CD4-positive, alpha-beta T cell treated with Interleukin-1 beta for 1 hour (primary cell): ENCODE measurements at places on chromosomes 5 and 9.

GRCh38 chr5:39104221-39104620, 30.0 kb upstream of the RICTOR start:
- DNase-seq = no peak

- DNase-seq = no peak
Measured at GRCh38 chr9:134824583-134824982, 56.0 kb upstream of the FCN2 start.

DNA sequence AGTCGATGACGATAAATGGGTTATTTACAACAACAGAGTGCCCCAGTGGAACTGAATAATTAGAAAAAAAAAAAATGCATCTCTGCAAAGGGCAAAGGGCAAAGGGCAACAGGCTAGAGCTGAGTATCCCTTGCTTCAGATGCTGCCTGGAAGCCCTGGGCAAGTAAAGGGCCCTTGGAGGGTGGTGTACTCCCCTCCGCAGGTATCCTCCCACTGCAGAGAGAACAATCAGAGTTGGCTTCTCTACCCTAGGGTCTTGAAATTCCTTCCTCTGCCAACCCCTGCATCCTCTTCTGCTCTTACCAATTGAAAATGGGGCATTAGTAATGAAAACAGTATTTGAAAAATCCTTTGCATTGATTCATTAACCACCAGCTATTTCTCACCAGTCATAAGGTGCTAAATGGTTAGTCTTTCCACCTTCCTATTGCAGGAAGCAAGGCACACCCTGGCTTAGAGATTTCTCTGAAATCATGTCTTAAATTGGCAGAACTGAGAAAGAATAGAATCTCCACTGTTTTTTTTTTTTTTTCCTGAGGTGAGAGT, 122.6 kb downstream of the SEMA6A start:
- DNase-seq = no peak

DNA sequence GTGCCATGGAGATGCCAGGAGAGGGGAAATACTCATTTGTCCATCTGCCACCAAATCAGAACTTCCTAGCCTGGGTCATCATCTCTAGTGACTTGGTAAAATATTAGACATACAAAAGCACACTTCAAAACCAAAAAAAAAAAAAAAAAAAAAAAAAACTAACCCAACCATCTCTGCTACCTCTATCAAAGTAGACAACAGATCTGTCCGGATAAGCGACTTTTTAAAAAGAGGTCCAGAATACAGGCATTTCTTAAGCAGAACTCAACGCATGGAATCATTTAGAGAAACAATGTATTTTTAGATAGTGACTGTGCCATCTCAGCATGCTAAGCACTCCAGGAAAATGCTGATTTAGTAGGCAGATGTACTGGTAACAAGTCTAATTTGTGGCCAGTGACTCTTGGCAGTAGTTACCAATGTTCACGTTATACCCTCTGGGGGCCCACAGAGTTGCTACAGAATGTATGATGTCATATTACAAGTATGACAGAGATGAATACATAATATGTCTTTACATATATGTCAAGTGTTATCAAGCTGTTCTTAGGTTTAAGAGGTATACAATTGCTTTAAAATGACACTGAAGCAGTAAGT, 107.8 kb downstream of the SMIM23 start:
- no peak for DNase-seq

DNA sequence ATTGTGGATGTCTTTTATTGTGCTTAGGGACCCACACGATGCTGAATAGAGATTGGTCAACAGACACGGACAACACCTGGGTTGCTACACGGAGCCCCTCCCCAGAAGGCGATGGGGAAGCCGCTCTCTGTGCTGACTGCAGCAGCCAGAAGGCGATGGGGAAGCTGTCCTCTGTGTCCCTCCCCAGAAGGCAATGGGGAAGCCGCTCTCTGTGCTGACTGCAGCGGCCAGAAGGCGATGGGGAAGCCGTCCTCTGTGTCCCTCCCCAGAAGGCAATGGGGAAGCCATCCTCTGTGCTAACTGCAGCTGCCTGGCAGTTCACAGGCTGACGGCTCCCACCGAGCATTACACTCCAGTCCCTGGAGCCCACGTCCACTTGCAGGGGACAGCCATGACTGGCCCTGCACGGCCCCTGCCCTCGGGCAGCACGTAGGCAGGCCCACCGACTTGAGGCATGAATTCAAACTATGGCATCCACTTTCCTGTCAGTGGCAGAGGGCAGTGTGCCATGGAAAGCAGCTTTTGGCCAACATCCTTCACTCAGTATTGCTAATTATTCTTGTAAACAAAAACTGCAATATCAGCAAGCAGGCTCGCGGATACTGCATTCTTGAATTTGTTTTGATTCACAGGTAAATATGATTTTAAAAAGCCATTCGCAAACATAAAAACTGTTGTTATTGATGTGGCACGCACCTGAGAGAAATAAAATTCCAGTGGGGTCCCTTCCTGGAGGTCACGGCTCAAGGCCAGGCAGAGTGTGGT, 48.1 kb upstream of the CLPTM1L start:
- DNase-seq = peak; percentile 39

- peak; percentile 42 for DNase-seq
Measured at GRCh38 chr9:70420441-70421271, 6.2 kb upstream of the KLF9 start.

- no peak for DNase-seq
Measured at GRCh38 chr9:93089481-93089991, 6.5 kb upstream of the CARD19 start.

GRCh38 chr5:8606231-8606630, 737.3 kb downstream of the MTRR start:
- no peak for DNase-seq

GRCh38 chr9:136297016-136297691, 6.7 kb downstream of the CCDC187 start:
- no peak for DNase-seq

DNA sequence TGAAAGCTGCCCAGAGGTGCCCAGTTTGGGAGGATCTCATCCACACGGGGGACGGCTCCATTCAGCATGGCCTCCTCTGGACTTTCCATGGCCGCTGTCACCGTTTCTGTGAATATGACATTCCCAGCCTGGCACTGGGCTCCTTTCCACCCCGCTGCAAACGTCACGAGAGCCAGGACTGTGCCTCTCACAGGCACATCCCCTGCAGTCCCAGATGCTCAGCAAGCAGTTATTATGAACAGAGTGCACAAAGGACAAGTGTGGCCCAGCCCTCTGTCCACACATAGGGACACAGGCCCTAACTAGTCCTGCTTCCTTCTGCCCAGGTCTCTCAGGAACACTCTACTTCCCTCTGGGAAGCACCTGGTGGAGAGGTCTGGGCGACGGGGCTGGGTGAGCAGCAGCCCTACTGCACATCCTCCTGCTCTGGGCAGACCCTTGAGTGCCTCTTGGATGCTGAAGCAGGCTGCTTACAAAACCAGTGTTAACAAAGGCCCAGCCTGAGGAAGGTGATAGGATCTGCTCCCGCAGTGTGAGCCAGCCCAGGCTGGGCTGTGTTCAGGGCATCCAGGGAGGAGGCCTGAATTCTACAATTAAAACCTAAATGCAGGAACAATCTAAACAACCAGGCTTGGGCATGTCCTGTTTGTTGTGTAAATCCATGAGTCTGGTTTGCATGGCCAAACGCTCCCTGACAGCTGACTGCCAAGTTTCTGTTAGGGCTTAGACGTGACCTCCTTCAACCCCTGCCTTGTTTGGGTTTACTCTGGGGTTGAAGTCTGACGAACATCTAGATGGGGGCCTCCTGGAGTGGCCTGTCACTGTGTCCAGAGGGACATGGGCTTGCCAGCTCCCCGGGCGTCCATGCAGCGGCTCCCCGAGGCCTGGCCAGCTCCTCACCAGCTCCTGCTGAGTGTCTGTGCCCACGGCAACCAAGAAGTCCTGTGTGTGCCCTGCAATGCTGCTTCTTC, 269.8 kb downstream of the GADD45G start:
- DNase-seq = no peak

GRCh38 chr5:171785517-171785916, at the start of gene SMIM23:
TSS of gene SMIM23 (plus strand) at chr5:171785817. CDS start at chr5:171785872, 55 bp downstream.
- DNase-seq = no peak

- no peak for DNase-seq
Measured at GRCh38 chr9:122151267-122151828, 8.2 kb downstream of the NDUFA8 start.

GRCh38 chr5:55416306-55416705, 108.5 kb downstream of the MTREX start:
- no peak for DNase-seq

DNA sequence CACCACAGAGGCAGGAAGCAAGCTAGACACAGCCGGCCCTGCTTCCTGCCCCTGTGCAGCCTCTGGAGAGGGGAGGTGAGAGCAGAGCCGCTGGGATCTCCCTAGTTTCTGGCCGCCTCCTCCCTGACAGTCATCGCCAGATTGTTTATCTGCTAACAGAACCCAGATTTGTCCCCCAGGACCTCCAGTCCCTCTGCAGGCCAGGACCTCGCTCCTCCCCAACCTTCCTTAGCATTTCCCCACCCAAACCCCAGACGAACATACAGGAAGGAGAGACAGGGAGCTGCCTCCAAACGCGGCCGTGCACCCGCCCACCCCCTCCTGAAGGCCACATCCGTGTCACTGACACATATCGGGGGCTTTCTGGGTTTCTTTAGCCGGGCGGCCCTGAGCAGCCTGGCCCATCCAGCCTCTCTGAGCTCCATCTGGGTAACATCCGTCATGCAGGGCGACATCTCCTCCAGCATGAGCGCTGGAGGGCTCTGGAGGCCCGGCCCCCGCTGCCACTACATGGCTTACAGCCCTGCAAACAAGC, 47.5 kb downstream of the DBH start:
- DNase-seq = peak; percentile 75

DNA sequence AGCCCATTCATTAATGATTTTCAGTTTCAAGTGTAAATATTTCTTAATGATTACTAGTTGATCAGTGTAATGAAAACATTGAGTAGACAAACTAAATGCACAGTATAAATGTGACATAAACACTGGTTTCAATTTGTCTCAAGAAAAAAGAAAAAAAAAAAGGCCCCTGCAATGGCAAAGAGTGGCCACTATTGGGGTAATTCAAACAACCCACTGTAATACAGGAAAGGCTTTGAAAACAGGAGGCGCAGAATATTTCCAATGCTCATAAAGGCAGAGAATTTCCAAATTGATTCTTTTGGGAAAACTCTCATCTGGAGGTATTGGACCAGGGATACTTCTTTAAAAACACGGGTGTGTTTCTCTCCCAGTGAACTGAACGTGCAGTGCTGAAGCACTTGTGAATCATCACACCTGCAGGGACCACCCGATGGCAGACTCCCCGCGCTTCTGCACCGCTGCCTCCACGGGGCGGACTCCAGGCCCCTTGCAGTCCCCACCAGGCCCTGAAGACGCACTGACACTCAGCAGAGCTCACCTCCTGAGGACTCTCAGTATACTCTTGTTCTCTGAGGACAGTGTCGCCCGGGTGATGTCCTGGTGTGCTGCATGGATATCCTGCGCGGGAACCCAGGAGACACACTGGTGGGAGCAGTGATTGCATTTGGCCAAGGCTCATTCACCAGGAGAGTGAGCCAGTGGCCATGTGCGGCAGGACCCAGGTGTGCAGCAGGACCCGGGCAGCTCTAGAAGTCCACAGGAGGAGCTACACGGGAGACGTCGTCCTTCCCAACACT, 227.6 kb upstream of the IRX4 start:
- DNase-seq = no peak

DNA sequence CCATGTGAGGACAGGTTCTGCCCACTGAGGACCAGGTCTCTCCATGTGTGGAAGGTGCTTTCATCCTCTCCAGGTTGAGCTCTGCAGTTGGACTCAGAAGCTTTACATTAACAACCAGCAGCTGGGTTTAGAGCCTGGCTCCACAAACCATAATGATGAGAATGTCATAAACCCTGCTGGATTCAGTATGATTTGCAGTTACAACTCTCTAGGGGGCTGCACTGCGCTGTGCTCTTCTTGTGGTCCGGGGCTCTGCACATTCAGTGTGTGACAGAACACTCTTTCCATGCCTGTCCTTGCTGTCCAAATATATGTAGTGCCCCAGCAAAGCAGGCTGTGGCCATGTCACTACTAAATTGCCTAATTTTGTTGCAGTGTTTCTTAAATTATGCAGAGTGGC, 334.3 kb downstream of the ICE1 start:
- no peak for DNase-seq

DNA sequence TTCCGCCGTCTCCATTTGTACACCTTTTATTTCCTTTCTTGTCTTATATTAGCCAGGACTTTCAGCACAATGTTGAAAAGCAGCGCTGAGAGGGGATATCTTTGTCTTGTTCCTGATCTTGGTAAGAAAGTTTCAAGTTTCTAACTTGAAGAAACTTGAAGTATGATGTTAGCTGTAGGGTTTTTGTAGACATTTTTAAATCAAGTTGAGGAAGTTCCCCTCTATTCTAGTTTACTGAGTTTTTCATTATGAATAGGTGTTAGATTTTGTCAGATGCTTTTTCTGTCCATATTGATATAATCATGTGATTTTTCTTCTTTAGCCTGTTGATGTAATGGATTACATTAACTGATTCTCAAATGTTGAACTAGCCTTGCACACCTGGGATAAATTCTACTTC, 425.7 kb downstream of the PIK3R1 start:
- DNase-seq = no peak

- no peak for DNase-seq
Measured at GRCh38 chr9:77647267-77648233, 572 bp downstream of the GNA14 start.

- DNase-seq = no peak
Measured at GRCh38 chr5:150738862-150739261, 20.0 kb downstream of the DCTN4 start.

DNA sequence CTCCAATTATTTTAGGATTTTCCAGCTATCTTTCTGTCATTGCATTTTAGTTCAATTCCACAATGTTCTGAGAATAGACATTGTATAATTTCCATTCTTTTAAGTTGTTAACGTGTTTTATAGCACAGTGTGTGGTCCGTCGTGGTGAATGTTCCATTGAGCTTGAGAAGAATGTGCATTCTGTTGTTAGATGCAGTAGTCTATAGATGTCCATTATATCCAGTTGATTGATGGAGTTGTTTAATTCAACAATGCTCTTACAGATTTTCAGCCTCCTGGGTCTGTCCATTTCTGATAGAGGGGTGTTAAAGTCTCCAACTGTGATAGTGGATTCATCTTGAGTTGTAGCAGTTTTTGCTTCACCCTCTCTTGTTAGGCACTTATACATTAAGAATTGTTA, 1587.7 kb upstream of the NUDT12 start:
- no peak for DNase-seq

GRCh38 chr5:2522372-2522771, 229.1 kb downstream of the IRX2 start:
- DNase-seq = no peak

DNA sequence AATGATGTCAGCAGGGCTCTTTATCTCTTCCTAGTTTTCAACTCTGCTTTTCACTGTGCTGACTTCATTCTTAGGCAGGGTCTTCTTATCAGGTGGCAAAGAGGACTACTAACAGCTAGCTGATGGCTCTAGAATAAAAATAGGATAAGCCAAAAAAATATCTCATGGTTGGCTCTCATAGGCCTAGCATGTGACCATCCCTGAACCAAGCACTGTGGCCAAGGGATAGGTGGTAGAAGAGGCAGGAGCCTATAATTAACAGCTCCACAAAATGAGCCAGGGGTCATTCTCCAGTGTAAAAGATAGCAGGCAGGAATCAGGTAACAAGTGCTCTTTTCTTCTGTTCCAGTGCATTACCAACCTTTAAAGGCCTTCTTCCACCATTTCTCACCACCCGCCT, 21.1 kb downstream of the ANKDD1B start:
- no peak for DNase-seq
